Fibroblast of skin of right quadriceps (primary cell): ENCODE measurements at places on chromosomes 11 and 22.

DNA sequence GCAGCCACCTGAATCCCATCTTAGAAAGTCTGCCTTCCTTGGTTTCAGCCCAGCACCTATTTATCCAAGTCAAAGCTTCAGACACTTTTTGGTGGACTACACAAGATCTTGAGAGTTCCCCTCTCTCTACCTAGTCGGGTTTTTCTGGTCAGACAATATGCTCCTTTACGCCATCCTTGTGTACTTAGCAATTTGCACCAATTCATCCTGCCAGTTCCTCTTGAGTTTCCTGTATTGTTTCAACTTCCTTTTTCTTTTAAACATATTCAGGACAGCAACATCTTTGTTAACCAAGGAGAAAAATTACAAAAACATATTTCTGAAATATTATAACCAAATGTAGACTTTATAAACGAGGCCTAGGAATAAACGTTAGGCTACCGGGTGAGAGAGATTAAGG is 368.2 kb upstream of the CADM1 start:
- DNase-seq = no peak

DNA sequence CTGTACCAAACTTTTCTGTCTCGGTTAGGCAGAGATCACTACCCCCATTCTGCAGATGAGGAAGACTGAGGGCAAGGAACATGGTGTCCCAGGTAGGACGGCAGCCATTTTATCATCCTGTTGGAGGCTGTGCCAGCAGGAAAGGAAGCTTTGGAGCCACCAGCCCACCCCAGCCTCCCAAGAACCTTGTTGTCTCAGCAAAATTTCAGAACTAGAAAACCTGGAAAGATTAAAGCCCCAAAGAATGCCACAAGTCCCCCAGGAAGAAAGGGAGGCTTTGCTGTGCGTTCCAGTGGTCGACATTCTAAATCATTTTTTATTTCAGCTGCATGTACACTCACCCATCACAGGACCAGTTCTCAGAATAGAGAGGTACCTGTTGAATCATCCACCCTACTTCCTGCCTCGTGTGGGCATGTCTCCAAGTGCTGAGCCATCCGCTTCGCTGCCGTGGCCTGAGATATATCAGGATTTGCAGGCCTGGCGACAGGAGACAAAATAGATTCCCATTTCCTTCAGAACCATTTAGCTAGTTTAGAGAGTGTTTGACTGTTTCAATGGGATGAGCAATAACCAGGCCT is 13.0 kb upstream of the EIF3D start:
- DNase-seq = peak; percentile 97

- DNase-seq = no peak
Measured at GRCh38 chr11:5930614-5931013, 11.4 kb upstream of the OR56A3 start.

DNA sequence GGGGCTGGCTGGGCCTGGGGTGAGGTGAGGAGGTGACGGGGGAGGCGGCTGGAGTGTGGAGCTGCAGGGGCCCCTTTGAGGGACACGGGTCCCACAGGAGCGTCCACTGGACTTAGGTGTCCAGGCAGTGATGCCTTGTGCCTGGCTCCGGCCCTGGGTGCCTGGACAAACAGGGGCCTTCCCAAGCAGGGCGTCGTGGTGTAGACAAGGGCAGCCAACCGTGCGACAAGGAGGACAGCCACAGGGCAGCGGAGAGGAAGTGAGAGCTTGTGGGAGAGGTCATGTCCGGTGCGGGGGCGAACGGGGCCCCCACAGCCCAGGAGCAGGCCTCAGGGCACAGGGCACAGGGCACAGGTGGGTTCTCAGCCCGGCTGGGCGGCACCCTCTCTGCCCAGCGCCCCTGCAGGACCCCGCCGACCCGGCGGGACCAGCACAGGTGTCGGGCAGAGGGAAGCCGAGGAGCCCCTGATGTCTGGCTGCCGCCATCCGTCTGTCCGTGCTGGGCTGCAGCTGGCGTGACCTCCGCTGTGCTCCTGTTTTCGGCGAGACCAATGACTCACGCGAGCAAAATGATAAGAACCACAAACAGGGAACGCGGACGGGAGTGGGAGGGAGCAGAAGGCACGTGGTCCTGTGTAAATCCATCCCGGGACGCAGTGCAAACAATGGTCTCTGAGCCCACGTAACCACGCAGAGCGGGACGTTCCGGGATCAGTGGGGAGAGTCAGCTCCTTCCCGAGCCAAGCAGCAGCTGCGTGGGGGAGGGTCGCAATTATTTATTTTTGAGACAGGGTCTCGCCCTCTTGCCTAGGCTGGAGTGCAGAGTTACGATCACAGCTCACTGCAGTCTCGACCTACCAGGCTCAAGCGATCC is 49.1 kb upstream of the A4GALT start:
- peak; percentile 52 for DNase-seq

- no peak for DNase-seq
Measured at GRCh38 chr11:70360211-70360610, 38.1 kb upstream of the CTTN start.

DNA sequence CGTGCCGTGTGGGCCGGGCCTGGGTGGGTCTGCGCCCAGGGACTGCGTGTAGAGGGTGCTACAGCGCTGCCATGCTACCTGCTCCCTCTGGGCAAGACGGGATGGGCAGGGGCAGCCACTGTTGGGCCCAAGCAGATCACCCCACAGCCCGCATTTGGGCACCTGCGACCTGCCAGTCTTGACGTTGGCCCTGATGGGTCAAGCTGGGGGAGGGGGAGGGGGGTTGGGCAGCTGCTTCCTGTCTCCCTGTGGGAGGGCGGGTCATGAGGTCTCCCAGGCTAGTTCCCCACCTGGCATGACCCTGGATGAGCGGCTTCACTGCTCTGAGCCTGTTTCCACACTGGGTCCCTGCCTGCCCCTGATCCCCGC is 2.8 kb upstream of the RPS19BP1 start:
- no peak for DNase-seq

- DNase-seq = no peak
Measured at GRCh38 chr11:100163471-100163870, 523.6 kb upstream of the ARHGAP42 start.

- DNase-seq = no peak
Measured at GRCh38 chr11:42205518-42205917, 746.1 kb upstream of the LRRC4C start.

GRCh38 chr11:14118072-14118471 is 155.5 kb downstream of the SPON1 start:
- no peak for DNase-seq

DNA sequence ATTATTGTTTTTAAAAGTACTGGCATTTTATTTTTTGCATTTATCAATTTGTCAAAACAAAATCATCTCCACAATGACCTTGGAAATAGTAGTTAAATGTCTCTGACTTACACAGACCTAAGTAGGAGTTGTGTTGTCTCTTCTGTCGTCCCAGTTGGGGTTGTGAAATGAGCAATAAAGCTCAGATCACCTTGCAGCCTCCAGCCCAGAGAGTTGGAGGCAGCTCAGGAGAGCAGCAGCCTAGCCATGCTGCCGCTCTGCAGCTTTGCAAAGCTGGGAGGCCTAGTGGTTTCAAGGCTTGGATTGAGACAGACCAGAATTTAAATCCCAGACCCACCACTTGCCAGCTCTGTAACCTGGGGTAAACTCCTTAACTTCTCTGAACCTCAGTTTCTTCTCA is 65.2 kb upstream of the CRYBB3 start:
- no peak for DNase-seq

DNA sequence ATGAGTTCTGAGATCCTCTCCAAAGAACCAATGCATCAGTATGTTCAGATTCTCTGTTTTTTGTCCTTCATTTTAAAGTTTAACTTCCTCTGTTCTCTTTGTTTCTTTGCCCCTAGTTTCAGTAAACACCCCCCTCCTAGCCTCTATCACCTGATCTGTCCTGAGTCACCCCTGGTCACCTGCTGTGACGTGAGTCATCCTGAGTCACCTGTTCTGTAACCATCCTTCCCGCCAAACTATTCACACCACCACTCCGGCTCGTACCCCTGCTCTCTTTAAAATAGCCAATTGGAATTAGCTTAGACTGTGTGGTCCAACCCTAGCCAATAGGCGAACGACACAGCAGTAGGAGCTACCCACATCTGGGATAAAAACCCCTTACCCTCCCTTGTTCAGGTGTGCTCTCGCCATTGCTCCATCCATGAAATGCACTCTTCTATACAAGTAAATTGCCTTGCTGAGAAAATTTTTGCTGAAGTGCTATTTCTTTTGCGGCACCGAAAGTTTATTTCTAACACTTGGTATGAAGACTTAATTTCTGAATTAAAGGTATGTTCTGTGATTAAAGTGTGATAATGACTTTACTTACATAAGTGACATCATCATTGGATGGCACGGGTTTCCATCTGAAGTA is 318.4 kb downstream of the AASDHPPT start:
- DNase-seq = no peak

- DNase-seq = no peak
Measured at GRCh38 chr22:30335236-30335635, 8.5 kb upstream of the TBC1D10A start.

DNA sequence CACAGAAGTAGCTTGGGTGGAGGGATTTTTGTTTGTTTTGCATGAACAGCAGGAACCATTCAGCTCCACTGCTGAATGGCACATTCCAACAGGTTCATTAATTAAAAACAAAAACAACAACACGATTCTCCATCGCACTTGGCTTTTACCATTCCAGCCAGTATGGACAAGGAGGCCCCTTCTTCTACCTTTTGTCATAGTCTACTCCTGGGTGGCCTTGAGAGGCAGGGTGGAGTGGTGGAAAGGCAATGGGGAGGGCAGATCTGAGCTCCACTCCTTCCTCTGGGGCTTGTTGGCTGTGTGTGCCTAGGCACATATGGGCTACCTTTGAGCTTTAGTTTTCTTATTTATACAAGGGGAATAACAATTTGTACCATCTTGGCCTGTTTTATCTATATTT is 4.8 kb downstream of the TIMP3 start:
- no peak for DNase-seq

DNA sequence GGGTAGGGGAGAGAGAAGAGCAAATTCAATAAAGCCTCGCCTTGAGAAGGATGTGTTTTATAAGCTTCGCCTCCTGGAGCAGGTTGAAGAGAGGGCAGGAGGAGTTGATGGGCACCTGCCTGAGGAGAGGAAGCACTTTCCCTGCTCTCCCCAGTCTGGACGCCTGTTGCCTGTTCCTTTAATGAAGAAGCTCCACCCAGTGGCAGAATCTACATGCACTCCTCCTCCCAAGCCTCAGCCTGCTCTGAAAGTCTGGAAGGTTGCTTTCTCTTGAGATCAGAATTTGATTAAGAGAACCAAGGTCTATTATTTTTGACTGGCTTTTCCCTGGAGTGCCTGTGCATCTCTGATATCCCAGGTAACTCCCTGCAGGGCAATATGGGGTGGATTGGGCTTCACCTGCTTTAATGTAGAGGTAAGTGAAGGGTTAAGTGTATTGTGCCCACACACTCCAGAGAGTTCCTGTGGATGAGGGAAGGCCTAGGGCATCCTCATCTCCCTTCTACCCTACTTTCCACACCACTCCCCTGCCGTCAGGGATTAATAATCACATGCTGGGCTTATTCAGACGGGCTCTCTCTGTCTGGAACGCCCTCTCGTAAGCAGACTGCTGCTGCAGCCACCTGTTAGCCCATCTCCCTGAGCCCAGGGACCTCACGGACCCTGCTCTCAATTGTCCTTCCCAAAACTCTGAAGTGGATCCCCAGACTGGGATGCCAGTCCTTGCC is 22.3 kb downstream of the NTM start:
- peak; percentile 10 for DNase-seq

- DNase-seq = no peak
Measured at GRCh38 chr11:62664405-62665074, 470 bp downstream of the C11orf98 start.

DNA sequence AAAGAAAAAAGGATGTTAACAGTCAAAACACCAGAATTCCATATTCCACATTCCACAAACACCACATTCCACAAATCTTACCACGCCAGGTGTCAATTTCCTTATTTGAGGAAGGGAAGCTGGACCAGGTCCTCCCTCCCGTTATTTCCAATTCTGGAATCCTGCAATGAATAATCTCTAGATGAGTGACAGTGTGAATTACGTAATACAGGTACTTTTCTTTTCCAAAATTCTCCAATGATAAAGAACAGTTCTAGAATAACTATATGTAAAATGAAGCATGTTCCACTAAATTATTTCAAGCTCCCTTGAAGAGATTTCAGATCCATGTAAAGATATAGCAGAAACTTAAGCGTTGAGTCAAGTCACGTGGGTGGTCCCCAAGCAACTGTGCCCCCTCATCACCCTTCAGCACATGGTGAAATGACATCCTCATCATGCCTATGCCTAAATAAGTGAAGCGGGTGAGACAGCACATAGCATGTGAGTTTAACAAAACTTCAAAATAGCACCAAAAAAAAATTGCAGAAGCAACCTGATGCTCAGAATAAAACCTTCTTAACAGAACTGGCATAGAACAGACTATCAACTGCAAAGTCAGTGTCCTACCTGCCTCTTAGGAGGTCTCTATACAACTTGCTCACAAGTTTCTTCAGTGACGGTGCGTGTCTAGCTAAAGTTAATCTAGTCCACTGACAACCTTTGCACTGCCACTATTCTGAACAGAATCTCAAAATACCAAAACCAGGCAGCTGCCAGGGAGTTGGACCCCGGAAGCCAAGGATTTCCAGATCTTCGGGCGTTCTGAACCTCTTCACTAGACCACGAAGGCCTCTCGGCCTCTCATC is 876 bp downstream of the NFRKB start:
- no peak for DNase-seq

GRCh38 chr11:64611869-64612646 is 21.0 kb downstream of the SLC22A12 start:
- no peak for DNase-seq

- DNase-seq = peak; percentile 87
Measured at GRCh38 chr11:2912498-2912897, 16.7 kb downstream of the PHLDA2 start.

- no peak for DNase-seq
Measured at GRCh38 chr11:7597620-7598019, 75.7 kb downstream of the CYB5R2 start.

DNA sequence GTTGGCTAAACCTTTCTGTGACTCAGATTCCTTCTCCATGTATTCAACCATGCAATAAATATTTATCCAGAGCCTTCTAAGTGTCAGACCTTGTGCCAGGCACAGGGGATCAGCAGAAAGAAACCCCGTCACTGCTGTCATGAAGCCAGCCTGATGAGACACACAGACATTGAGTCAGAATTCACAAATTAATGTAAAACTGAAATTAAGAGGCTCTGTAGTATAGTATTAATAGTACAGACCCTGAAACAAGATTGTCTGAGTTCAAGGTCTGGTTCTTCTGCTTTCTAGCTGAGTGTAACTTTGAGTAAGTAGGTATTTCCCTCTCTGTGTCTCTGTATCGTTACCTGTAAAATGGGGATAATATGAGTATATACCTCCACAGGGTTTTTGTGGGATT is 46.9 kb downstream of the ME3 start:
- no peak for DNase-seq

GRCh38 chr11:88537613-88538012 is 200.1 kb upstream of the CTSC start:
- no peak for DNase-seq

GRCh38 chr11:96172604-96173003 is 170.4 kb downstream of the MAML2 start:
- peak; percentile 54 for DNase-seq

DNA sequence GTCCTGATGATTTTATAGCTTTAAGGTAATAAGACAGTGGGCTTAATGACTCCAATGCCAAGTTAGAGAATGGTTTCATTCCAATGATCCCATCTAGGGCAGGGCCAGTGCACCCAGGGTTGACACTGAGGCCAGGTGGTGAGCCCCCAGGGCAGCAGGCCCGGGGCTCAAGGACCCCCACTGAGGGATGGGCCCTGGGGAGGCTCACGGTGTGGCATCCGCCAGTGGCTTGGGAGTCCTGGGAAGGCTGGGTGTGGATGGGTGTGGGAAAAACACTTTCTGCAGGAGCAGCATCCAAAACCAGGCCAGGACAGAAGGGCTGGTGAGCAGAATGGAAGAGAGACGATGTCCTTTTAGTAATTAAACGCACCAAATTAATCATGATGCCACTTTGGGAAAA is 626.3 kb downstream of the TBC1D22A start:
- DNase-seq = no peak
